ENCODE measurements at places on chromosomes 13 and 19.
A peak's percentile ranks its signal among the peaks of the same experiment; 100 is the strongest.

DNA sequence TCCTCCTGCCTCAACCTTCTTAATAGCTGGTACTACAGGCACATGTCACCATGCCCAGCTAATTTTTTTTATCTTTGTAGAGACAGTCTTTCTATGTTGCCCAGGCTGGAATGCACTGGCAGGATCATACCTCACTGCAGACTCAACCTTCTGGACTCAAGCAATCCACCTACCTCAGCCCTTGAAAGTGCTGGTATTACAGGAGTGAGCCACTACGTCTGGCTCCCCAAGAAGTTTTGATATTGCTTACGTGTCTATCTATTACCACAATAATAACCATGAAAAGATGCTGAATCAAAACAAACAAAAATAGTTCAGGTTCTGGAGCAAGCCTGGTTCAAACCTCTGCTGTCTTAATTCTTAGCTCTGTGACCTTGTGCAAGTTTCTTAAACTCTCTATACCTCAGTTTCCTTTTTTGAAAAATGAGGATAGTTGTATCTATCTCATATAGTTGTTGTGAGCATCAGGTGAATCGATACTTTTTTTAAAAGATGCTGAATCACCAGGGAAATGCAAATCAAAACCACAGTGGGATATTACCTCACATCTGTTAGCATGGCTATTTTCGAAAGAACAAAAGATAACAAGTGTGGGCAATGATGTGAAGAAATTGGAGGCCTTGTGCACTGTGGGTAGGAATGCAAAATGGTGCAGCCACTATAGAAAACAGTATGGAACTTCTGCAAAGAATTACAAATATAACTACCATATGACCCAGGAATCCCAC, 19.0 kb upstream of the LEUTX start:
- no peak for DNase-seq

DNA sequence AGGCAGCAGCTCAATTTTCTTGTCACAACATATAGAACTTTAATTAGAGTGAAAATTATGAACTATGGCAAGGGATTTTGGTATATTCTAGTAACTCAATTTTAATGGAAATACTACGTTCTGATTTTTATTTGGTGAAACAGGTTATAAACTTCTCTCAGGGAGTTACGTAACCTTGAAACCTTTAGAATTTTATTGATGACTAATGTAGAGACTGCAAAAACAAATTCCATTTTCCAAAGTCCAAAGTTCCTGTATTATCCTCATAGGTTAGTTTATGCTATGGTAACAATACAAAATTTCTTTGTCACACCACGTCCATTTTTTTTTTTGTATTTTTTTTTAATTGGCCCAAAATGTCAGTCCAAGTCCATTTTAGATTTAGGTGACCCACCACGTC, 185.7 kb downstream of the KLF5 start:
- no peak for DNase-seq

GRCh38 chr19:12872255-12872654, 9.0 kb downstream of the DNASE2 start:
- no peak for DNase-seq

- DNase-seq: no peak
These were observed 67.2 kb upstream of the FNDC3A start for GRCh38 chr13:48908381-48909055.

DNA sequence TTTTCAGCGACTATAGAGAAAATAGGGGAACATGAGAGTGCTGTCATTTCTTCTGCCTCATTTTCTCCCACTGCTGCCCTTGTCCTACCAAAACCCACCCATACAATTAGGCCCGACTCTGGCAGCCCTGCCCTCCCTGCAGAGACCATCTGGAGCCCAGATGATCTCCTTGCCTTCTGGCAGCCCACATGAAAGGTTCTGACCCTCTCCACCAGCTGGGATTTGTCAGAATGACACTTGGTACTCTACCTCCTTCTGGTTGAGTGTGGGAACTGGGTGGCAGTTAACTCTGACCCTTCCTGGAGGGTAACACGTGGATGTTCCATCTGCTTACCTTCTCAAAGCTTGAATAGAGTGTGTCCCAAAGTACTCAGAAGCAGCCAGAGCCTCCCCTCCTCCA, 21.0 kb upstream of the SIAH3 start:
- DNase-seq: no peak

DNA sequence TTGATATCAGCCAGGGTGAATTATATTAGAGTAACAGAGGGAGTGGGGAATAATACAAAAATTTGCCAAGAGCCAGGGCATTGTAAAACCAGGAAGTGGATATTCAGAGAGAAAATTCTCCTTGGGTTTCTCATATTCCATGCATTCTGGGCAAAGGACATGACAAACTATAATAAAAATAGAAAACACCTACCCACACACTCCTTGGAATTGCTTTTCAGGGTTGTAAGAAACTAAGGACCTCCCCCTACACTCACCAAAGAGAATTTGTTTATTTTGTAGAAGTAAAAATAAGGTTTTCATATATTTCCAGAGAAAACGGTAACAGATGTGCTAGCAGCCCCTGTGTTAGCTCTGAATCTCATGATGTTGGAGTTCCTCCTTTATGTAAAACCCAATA, 649.6 kb downstream of the SLITRK1 start:
- no peak for DNase-seq

GRCh38 chr19:58560921-58561320, 2.5 kb upstream of the UBE2M start:
- no peak for DNase-seq

- no peak for DNase-seq
These were observed 44.8 kb downstream of the ING1 start for GRCh38 chr13:110758195-110758805.

DNA sequence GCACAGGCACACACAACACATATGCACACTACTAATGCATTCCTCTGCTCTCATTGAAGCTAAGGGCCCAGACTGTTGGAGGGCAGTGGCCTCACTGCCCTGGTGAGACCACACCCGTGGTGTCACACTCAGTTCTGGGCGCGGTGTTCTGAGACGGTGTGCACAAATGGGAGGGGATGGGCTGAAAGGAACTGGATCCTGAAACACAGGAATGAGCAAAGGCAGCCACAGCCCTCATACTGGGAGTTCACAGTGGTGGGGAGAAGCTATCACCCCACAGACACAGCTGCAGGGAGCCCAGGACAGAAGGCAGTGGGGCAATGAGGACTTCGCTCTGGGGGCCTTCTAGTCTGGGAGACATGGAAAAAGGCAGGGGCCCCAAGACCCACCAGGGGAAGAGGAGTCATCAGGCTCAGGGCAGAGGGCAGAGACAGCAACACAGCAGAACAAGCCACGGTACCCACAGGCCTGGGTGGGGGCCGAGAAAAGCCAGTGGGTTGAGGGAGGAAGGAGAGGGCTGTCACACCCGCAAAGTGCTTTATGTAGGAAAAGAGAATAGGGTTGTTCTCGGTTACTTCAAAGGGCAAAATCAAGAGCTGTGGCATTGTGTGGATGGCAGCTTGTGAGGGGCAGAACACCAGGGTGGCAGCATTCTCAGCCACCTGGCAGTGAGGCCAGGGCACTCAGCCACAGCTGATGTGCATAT, 75.4 kb upstream of the GPR183 start:
- peak; percentile 61 for DNase-seq
